Large intestine (tissue), 12 donors: ENCODE measurements at places on chromosomes 7 and 10.

- no peak for DNase-seq
Measured at GRCh38 chr10:3068968-3069737, 1.8 kb downstream of the PFKP start.

DNA sequence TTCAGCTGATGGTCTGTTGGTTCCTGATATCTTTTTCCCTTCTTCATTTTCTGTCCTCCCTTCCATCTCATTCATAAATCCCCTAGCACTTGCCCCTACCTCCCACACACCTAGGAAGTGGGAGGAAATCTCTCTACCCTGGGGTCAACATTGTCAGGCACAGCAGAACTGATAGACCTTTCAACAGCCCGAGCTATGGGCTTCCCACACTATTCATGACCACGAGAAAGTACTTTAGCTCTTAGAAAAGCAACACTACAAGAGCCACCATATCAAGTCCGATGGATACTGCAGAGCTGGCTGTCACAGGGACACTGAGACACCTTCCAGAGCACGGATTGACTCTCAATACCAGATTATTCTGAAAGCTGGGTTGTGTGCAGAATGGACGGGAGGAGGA lies 180.6 kb upstream of the NEBL start:
- no peak for DNase-seq

DNA sequence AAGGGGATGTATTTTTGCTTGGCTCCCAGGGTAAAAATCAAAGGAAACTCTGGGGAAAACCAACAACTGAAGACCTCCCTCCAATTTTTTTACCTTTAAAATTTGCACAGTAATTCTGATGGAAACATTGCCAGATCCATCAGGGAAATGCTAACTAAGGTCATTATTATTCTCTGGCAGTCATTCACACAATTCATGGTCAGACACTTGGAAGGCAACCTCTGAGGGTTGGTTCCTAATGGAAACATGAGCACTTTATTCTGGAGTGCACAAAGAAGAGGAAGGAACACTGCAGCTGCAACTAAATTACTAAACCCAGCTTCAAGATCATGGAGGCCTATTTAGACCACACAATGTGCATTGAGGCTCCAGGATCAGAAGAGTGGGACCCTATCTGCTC lies 34.2 kb downstream of the SRI start:
- DNase-seq = no peak

DNA sequence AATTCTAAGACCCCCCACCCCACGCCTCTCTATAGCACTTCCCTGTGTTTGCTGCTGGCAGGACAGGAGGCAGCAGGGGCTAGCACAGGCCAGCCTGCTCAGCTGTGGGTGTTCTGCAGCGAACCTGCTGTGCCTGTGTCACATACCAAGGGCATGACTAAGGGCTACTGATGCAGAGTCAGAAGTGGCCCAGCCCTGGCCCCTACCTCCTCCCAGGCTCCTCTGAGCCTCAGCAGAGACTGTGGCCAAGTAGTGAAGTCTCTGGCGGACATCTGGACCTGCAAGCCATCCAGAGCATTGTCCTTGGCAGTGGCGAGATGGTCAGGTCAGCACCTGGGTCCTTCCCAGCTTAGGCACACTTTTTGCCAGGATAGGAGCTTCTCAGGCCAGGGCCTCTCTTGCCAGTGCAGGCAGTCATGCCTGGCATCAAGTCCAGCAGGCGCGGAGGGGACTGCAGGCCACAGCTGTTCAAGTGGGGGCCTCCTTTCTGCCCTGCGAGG lies 116.3 kb upstream of the RET start:
- DNase-seq = no peak

GRCh38 chr10:62382831-62383230 lies 8.7 kb downstream of the ZNF365 start:
- DNase-seq = no peak

- DNase-seq = no peak
Measured at GRCh38 chr7:19401461-19401860, 256.2 kb upstream of the FERD3L start.
